Stimulated activated CD8-positive, alpha-beta memory T cell treated with anti-CD3 and anti-CD28 coated beads, Interleukin-15, amount 100 ng/mL, for 4 hours (primary cell): ENCODE measurements at places on chromosomes 13 and 19.

GRCh38 chr19:5103061-5103701, 134.3 kb downstream of the KDM4B start:
- DNase-seq = no peak

DNA sequence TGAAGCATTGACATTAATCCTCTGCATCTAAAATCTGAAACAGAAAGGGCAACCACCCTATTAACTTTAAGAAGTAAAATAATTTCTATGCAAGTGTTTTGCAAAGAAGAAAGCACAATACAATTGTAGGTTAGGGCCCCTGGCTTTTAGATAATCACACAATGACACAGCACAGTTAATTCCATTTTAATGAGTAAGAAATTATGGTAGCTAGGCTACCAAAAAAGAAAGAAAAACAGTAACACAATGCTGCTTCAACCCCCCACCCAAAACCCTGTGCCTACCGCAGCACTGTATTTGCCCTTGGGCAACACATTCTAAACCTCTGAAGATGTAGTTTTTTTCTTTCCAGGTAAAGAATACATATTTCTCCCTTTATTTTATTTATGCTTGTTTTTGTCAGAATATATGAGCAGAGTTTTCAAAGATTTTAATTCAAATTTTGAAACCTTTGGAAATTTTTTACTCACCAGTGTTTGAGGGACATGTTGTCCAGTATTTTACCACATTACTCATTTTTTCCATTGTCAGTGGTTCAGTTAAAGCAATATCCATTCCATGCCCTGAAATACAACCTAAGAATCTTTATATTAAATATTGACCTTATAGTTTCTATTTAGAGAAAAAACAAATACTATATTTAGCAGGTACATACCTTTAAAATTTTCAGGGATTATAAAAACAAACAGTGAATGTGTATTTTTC, 21.1 kb downstream of the SOHLH2 start:
- no peak for DNase-seq

DNA sequence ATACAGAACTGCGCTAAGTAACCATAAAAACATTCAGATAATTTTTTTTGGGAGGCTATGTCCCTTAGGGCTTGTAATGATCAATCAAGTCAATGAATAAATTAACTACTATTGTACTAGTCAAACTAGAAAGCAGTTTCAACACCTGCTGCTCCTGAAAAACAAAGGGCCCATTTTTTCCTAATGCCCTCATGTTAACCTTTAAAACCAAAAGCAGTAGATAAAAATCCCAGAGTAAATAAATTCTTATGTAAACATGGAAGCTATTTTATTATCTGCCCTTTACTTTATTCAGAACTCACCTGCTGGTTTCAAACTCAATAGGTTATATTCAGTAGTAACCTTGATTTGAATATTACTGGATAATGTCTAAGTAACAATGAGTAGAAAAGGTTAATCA, 159.5 kb upstream of the STARD13 start:
- no peak for DNase-seq

DNA sequence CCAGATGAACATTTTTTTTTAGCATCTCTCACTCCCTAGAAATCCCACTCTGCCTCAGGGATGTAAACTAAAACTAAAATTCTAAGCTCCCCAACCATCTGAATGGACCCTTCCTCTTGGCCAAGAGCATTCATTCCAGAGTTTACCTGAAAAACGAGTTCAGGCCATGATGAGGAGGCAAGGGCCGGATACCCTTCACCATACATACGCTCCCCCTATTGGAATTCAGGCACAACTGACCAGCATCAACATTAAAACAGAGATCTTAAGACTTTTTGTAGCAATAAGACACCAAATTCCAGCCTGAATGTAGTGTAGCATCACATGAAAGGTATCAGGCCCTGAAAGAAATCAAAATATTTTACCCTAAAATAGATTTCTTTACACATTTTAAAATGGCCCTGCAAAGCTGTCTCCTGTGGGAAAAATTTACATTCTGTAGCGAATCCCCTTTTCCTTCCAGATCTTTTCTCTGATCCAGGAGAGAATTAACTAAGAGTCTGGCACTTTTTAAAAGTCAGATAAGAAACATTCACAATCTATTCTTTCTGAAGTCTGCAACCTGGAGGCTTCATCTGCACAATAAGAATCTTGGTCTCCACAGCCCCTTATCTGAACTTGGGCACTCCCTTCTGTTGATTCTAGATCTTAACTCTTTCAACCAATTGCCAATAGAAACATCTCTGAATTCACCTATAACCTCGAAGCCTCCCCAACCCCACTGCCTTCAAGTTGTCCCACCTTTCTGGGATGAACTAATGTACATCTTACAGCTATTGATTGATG, 888.5 kb downstream of the UQCRFS1 start:
- no peak for DNase-seq

- DNase-seq = no peak
Measured at GRCh38 chr13:111911754-111912452, 155.0 kb upstream of the SOX1 start.

- DNase-seq = no peak
Measured at GRCh38 chr13:31174018-31174417, 12.3 kb upstream of the HSPH1 start.

GRCh38 chr19:15453091-15453578, 3.4 kb upstream of the WIZ start:
- no peak for DNase-seq

GRCh38 chr13:69921156-69921555, 186.5 kb upstream of the ATXN8OS start:
- no peak for DNase-seq

- DNase-seq = no peak
Measured at GRCh38 chr13:40631605-40632004, 34.8 kb downstream of the FOXO1 start.

GRCh38 chr13:72686766-72687165, 40.7 kb downstream of the MZT1 start:
- DNase-seq = no peak

GRCh38 chr13:98476538-98476966, 100.4 kb downstream of the STK24 start:
- peak; percentile 85 for DNase-seq

GRCh38 chr19:49064768-49065611, at the start of gene NTF4:
Gene NTF4, minus strand, starts transcription at chr19:49064818. Its CDS starts 2,821 bp downstream, at chr19:49061997.
- DNase-seq = no peak

GRCh38 chr19:3866910-3867638, 1.8 kb downstream of the ZFR2 start:
- no peak for DNase-seq

- DNase-seq = no peak
Measured at GRCh38 chr19:41880329-41880708, 2.7 kb upstream of the ARHGEF1 start.

DNA sequence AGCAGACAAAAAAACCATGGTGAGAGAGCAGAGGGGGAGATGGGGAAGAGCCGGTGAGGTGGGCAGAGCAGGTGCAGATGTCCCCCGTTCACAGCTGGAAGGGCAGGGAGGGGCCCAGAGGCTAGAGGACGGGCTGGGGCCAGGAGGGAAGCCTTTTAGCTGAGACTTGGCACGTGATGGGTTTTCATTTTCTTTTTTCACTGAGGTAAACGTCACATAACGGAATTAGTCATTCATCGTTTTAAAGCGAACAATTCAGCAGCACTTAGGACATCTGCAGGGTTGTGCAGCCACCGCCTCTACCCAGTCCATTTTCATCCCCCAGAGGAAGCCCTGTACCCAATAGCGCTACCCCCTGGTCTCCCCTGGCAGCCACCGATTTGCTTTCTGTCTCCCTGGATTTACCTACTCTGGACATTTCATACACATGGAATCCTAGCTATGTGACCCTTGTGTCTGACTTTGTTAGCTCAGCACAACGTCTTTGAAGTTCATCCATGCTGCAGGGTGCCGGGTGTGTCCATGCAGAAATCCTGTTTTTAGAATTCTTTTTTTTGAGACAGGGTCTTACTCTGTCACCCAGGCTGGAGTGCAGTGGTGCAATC, 16.0 kb upstream of the EMC10 start:
- DNase-seq = no peak

- DNase-seq = no peak
Measured at GRCh38 chr13:52385870-52386269, 20.1 kb downstream of the THSD1 start.

GRCh38 chr13:111304603-111305289, 15.7 kb upstream of the TEX29 start:
- DNase-seq = no peak

GRCh38 chr19:7759156-7759555, 3.9 kb upstream of the CLEC4M start:
- no peak for DNase-seq

GRCh38 chr13:103351035-103351828, 285.0 kb upstream of the SLC10A2 start:
- DNase-seq = no peak

DNA sequence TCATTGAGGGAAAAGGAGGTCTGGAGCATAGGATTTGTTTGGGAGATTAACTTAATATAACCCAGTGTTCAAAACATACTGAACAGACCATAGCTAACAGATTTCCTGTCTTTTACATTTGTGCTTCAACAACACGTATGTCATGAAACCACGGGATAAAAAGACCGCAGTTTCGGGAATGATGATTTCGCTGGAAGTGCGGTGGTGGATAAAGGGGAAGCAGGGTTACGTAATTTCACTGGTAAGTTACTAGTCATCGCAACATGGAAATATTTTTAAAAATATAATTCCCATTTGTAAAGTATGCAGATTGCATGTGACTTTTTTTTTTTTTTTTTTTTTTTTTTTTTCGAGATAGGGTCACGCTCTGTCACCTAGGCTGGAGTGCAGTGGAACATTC, 237.4 kb downstream of the LMO7 start:
- DNase-seq = no peak

DNA sequence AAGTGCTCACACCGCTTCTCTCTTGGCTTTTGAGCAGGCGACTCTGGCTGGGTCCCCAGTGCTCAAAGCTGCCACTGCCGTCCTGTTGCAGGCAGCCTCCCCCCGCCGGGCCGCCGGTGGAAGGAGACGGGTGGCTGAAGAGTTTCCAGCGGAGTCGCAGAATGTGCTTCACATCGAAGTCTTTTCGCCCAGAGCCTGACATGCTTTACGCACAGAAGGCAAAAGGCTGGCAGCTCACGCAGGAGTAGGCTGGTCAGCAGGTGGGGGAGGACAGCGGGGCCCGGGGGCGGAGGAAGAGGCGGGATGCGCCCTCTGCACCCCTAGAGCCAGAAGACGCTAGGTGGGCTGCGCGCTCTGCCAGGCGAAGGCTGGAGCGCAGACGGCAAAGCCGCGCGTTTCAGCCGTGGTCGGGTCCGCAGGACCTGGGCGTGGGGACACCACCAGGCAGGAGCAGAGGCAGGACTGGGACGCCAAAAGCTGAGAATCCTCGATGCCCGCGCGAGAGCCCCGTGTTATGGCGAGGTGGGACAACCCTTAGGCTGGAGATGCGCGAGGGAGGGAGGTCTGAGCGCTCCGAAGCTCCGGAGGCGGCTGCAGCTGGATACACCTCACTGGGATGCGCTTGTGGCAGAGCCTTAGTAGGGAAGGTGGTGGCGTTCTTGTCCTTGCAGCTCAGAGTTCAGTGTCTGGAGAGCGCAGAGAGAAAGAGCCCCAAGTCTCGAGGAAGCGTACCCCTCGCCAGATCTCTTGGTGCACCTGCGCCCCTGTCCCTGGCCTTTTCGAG, at the start of gene ATXN8OS:
Gene ATXN8OS, plus strand, starts transcription at position 329 of the 784 bp plus-strand sequence.
- DNase-seq = no peak

- DNase-seq = no peak
Measured at GRCh38 chr19:2411709-2412108, 15.7 kb downstream of the TIMM13 start.

DNA sequence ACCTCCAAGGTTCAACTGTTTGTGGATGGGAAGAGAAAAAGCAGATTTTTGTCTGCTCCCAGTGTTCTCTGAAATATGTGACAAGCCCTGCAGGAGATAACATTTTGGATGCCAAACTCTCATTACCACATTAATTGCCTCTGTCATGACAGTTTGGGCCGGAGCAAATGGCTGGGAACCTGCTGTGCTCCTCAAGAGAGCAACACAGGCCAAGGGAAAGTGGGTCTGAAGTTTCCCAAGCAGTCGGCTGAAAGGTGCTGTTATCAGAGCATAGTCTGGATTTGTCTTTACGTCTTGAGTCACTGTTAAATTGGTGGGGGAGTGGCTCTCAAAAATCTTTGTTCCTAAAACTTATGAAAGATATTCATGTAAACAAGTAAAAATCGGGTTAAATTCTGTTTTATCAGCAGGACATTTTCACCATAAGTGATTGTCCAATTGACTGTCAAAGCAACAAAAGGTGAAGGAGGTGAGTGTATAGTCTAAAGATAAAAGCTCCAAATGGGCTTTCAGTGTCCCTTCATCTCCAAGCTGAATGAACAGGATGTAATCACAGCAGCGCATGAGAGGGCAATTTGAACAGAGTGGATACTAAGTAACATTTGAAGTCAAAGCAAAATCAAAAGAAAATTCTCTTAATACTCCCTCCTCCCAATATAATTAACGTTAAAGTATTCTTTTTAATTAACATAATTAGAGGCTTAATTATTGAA, 844.8 kb downstream of the PCDH17 start:
- DNase-seq = no peak

DNA sequence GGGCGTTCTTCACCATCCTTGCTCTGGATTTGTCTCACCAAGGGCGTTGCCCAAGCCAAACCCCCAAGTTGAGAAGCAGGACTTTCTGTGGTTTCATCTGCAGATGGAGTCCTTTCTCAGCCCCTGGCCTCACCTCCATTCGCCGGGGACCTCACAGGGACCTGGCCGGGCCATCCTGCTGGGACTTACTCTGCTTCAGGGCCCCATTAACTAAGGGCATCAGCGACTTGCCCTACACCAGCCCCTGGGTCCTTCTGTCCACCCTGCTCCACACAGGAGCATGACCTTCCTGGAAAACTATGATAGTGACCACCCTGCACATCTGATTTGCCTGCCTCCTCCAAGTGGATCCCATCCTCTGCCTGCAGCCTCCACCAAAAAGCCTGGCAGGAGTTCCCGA, 47.2 kb upstream of the SPACA7 start:
- no peak for DNase-seq

- DNase-seq = no peak
Measured at GRCh38 chr13:110108348-110109139, 198.4 kb downstream of the COL4A1 start.

DNA sequence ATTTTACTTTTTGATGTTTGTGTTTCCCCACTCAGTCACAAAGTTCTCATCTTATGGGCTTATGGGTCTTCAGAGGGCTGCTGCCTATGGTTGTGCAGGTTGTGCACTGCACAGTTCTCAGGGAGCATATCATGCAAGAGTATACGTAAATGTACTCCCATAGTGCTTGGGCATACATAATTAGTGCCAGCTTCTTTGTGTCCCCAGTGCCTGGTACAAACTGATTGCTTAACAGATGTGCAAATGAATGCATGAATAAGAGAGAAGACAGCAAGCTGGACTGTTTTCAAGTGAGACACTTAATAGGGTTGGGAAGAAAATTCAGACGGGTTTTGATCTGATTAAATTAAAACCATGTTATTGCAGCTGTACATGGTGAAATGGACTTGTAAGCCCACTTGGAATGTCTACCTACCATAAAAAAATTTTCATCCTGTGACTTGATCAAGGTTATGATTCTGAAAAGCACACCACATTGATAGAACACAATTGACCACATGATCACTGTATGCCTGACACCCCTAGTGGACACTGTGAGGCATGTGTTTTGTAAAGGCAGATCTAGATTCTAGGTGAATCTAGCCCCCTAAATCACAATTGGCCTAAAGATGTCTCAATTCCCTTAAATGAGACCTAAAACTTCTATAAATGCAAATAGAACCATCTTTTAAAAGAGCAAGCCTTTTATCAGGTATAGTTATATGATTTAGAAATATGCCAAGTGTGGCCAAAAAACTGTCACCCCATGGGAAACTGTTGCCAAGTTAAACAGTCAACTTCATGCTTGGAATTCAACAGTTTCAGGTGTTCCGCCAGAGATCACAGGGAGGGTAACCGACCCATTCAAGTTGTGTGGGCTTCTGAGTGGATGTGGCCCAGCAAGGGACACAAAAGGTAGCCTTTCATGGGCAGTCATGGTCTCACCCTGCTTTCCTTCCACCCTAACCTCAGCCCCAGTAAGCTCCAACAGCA, 27.9 kb downstream of the FAM124A start:
- DNase-seq = no peak
